ENCODE measurements at places on chromosomes 12 and 14.

GRCh38 chr12:51324953-51325352, 979 bp upstream of the BIN2 start:
- no peak for DNase-seq

DNA sequence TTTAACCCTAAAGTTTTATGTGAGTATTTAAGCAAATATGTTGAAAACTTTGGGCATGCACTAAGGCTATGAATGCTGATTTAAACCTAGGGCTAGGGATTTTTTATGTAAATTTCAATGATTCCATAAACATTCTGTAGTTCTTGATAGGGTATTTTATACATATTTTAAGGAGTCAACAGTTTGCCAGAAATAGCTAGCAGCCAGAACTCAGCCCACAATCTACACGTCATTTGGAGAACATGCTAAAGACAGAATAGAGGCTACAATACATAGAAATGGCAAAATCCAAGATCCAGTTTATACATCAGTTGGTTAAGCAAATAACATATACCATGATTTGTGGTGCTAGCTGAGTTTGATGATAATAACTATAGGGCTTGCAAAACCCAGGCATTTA, 184.7 kb downstream of the TMEM117 start:
- no peak for DNase-seq

DNA sequence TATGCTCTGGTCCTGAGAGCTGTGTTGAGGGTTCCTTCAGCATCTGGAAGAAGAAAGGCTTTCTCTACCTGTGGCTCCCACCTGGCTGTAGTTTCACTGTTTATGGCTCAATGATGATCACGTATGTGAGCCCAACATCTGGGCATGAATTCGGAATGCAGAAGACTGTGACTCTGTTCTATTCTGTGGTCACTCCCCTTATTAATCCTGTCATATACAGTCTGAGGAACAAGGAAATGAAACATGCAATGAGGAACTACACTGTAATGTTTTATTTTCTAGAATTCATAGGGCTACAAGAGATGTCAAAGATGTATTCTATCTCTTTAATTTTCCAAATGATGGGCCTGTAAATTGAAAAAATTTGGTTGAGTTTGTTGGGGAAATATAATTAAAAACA, 10.8 kb upstream of the OR11G2 start:
- no peak for DNase-seq

DNA sequence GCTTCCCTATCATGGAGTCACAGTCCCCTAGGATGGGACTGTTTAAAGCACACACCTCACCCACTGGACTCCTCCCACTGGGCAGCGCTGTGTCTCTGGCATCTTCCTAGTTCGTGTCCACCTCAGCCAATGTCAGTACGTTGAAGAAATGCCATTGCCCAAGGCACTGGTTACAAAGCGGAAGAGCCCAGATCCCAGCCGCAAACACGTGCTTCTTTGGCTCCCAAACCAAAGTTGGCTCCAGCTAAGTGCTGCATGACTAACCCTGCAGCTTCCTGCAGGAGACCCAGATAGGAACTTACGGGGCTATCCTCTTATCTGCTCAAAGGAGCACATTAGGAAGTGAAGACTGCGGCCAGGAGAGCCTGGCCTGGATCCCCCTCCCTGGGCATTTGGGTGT, 9.3 kb downstream of the SYNE3 start:
- DNase-seq = no peak

- DNase-seq = no peak
Measured at GRCh38 chr14:104917993-104918392, 6.7 kb upstream of the PLD4 start.

DNA sequence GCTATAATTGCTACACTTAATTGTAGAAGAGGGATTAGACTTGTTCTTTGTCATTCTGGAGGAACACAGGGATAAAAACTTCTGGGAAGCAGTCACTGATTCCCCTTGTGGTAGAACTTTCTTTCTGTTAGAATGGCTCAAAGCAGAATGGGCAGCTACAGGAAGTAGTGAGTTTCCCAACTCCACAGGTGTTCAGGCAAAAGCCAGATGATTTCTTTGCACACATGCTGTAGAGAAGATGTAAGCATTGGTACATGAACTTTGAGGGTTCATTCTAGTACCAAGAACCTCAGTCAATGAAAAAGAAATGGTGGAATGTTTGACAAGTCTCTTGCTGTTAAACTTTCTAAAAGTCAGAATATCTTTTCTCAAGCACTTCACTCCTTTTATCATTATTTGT, 4.3 kb downstream of the NDUFA9 start:
- DNase-seq = no peak

DNA sequence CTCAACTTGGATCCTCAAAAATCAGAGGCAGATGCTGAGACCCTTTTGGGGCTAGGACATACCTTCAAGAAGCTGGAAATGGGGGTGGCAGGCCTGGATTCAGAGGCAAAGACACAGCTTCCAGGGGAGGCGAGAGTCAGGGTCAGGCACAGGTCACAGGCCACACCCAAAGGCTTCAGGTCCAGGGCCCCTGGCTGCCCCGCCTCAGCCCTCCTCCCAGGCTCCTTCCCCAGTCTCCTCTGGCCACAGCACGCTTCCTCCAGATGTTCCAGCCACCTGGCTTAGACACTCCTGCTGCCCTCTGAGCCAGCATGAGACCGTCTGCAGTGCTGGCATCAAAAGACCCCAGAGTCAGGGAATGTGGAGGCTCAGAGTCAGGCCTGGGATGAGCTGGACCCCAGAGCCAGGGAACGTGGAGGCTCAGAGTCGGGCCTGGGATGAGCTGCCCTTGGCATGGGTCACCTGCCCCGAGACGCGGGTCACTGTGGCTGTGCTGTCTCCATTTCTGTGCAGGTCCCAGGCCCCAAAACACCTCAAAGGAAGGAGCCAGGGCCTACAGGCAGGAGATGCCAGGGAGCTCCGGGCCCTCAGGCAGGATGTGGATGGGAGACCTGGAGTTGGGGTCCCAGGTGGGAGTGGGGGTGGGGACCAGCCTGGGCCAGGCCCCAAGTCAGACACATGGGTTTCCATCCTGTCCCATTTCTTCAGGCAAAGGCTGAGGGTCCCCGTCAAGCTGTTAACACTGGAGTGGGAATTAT, 58.9 kb downstream of the DIO3 start:
- no peak for DNase-seq

DNA sequence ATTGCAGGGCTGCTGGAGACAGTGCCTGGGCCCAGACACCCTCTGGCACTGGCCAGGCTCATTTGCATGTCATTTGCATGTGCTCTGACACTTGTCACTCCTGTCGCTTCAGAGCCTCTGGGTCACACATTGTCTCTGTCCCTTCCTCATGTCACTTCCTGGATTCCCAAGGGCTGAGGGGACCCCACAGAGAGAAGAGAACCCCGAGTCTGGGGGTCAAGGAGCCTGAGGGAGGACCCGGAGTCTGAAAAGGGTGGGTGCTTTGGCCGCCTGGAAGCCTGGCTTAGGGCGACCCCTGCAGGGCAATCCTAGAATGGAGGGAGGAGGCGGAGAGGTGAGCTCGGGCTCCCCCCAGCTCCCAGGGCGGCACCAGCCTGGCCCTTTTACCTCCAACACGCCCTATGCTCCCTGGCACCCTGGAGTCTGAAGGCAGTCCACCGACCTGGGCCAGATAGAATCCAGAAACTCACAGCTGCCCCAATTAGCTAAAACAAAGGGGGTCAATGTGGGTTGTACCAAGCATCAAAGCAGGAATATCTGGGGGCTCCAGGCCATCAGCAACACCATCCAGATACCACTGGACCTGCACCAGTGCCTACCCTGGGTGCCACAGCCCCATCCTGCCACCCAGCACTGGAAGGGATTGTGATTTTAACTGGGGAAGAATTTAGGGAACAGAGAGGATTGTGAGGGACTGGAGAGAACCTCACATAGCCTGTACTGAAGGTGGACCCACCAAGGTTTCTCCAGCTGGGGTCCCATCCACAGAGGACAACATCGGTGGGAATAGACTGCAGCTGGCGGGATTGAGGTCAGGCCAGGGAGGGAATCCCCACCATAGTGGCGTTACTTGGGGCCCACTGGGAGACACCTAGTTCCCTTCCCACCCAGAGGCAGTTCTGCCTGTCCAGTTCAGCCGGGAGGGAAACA, 21.8 kb upstream of the KRT78 start:
- DNase-seq = no peak

GRCh38 chr14:67480011-67480410, 8.5 kb downstream of the TMEM229B start:
- DNase-seq = peak; percentile 42

DNA sequence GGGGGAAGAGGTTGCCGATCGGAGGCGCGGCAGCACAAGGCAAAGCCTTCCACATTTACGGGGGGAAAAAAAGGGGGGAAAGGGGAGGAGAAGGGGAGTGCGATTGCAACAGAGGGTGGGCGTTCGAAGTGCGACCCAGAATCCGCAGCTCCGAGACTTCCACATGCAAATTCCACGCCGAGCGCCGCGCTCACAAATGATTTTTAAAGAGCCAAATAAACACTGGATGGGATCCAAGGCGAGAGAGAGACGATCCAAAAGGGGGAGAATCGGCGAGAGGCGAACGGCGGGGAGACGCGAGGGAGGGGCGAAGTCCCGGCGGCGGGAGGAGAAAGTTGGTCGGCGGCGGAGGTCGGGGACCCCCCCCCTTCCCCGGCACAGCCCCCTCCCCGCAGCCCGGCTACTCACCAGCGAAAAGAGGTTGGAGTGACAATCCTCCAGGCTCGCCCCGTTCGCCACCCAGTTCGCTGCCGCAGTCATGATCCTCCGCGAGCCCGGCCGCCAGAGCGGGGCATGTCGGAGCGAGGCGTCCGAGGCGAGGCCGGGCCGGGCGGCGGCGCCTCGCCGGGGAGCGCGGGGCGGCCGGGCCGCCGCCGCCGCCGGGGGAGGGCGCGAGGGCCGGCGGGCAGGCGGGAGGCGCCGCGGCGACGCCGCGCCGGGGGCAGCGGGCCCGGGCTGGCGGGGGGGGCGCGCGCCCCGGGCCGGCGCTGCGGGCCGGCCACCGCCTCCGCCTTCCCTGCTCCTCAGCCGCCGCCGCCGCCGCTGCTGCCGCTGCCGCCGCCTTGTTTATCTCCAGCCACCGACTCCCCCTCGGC, 634 bp downstream of the MED13L start:
- DNase-seq = peak; percentile 45
